ENCODE measurements at places on chromosomes 6 and 20.

- H3K4me1 ChIP-seq: no peaks in the 10 kb centered on the region
- H3K36me3 ChIP-seq: peaks cover 43% of the 10 kb centered on the region
- H3K27ac ChIP-seq: no peak overlapping the region
- H3K27me3 ChIP-seq: no peaks in the 10 kb centered on the region
- no peak overlapping the region for H3K4me3 ChIP-seq
- no peak for DNase-seq
Measured at GRCh38 chr20:58995461-58996225, 11.4 kb downstream of the CTSZ start.

- DNase-seq: no peak
- H3K4me3 ChIP-seq: no peak overlapping the region
- no peaks in the 10 kb centered on the region for H3K27me3 ChIP-seq
- peak overlapping the region; percentile 73 for H3K27ac ChIP-seq
- peaks cover 50% of the 10 kb centered on the region for H3K4me1 ChIP-seq
Measured at GRCh38 chr6:30814146-30815040, 69.9 kb upstream of the DDR1 start.

DNA sequence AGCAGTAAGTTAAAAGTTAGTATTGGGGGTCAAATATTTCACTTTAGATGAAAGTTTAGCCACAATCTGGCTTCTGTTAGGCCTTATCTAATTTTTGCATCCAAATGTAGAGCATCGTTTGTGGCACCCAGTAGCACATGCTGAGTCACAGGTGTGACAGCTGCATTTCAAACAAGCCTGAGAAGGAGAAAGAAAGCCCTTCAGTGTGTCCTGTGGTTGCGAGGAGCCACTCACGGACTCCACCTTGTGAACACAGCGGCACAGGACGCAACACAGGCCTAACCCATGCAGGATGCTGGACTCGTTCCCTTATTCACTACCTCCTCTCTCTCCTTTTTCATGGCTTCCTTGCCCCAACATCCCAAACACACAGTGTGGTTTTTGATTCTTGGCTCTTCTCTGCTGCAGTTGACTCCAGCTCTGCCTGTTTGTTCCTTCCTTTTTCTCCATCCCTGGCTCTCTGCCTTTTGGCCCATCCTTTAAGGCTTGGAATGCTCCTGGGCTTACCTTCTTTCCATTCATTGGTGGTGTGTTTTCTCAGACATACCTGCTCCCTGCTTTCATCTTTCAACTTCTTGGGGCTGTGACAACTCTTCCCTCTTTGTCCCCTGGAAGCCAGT is 124.2 kb downstream of the SLC16A10 start:
- no peaks in the 10 kb centered on the region for H3K36me3 ChIP-seq
- H3K4me1 ChIP-seq: no peaks in the 10 kb centered on the region
- no peak overlapping the region for H3K4me3 ChIP-seq
- H3K27me3 ChIP-seq: no peaks in the 10 kb centered on the region
- H3K27ac ChIP-seq: no peak overlapping the region
- DNase-seq: no peak

DNA sequence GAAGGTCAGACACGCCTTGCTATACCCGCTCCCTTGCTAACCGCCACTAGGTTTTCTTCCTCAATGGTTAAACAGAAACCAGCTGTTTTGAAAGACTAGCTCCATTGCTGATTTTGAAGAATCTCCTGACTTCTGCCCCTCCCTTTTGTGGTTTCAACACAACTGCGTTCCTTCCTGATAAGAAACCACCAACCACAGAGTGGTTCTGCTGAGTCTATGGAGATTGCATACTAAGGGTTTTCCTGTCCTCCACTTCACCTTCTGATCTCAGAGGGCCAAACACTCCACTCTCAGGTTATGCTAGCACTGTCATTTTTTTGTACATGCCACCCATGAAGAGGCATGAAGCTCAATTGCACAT is 207.9 kb downstream of the MYLK4 start:
- DNase-seq: no peak
- H3K27ac ChIP-seq: no peak overlapping the region
- peaks cover 23% of the 10 kb centered on the region for H3K4me1 ChIP-seq
- H3K27me3 ChIP-seq: peaks cover 17% of the 10 kb centered on the region

GRCh38 chr6:4055420-4056041 is 23.4 kb downstream of the FAM217A start:
- no peak overlapping the region for H3K27ac ChIP-seq
- DNase-seq: no peak
- H3K4me3 ChIP-seq: no peak overlapping the region
